Astrocyte of the cerebellum (primary cell): ENCODE measurements at places on chromosomes 1 and 21.
A peak's percentile ranks its signal among the peaks of the same experiment; 100 is the strongest.

GRCh38 chr1:172040466-172040865 is 199.2 kb downstream of the DNM3 start:
- DNase-seq: peak; percentile 38

- DNase-seq: no peak
These were observed 954.5 kb downstream of the ADGRL2 start for GRCh38 chr1:82755191-82755590.

DNA sequence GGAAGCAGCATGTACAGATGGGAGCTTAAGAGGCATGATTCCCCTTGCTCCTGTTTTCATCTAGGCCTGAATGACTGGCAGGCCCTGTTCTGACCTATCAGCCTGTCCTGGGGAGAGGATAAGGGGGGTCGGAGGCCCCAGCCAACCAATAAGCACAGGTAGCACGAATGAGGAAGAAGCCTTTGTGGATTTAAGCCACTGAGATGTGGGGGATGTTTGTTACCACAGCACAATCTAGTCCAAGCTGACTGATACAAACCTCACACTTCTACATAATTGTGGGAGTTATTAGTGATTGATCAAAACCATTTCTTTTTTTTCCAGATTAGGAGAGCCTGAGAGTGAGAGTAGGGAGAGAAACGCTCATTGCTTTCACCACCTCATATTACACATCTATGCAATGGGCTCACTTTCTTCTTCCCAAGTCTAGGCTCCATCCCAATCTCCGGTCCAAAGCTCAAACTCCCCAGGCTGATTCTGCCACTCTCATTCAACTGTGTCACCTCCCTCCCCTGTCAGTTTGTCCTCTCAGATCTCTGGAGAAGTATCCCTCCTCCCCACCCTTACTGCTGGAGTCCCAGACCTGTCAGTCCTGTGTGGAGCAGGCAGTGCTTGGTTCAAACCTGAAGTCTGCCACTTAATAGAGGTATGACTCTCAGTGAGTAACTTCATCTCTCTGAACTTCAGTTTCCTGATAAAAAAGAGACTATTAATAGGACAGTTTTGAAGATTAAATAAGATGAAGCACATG is 220.5 kb downstream of the PTPRU start:
- DNase-seq: no peak

DNA sequence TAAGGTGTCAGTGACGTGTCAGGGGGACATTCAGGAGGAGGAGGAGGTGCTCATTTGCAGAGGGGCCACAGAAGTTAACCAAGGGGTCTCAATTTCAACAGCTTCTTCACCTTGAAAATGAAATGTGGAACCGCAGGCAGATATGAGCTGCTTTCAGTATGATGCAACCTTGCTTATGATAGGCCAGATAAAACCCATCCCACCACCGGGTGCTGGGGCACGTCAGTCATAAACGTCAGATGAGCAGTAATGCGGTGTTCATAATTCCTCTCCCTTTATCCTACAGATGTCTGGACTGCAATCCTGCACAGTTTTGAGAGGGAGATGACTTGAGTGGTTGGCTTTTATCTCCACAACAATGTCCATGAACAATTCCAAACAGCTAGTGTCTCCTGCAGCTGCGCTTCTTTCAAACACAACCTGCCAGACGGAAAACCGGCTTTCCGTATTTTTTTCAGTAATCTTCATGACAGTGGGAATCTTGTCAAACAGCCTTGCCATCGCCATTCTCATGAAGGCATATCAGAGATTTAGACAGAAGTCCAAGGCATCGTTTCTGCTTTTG is 1.7 kb downstream of the PTGFR start:
- no peak for DNase-seq

DNA sequence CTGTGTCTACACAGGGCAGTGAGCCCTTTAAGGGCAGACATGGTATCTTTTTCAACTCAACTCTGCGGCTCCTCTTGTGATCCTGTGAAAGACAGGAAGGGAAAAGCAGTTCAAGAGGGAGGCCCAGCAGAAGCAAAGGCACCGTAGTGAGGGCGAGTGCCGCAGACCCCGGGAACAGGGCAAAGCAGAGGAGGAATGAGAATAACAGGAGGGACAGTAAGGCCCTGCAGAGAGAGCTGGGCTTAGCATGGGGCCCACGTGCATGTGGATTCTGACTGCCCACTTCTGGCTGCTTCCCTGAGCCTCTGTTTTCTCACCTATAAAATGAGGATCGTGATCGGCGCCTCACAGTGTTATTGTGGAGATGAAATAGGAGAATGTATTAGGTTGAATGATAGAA is 409.3 kb downstream of the PTPRU start:
- DNase-seq: no peak

- peak; percentile 42 for DNase-seq
These were observed 11.9 kb downstream of the SH2D2A start for GRCh38 chr1:156804572-156805243.

- DNase-seq: no peak
These were observed 41.1 kb downstream of the RGS21 start for GRCh38 chr1:192357924-192358323.

DNA sequence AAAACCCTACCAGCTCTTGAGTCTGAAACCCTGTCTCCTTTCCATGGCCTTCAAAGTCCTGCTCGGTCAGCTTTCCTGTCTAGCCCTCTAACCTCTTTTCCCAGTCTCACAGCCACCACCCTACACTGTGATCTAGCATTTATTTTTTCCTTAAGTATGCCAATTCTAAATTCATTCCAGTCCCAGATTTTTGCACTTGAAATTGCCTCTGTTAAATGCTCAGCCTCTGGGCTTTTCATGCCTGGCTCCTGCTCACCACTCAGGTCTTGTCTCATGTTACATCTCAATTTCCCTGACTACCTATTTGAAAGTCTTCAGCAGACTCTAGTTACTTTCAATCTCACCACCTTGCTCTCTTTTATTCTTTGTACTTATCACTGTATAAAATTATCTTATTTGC is 176.2 kb downstream of the ADGRL4 start:
- DNase-seq: no peak

GRCh38 chr1:95888941-95889390 is 655.0 kb downstream of the RWDD3 start:
- no peak for DNase-seq

DNA sequence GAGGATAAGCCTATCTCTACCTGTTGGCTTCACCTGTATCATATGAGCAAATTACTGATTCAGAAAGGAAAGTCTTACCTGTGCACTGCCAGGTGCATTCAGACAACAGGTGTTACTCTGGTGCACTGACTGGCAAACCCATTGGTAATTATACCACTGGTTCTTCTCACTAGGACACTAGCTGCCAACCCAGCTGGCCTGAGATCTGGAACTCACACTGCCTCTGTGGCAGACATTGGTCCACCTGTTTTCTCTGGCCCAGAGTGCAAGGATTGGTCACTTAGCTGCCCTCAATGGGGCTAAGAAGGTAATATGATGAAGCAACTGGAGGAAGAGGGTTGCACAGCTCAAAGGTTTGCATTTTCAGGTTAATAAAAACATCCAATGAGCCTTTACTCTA is 140.2 kb upstream of the DNAH14 start:
- no peak for DNase-seq

- DNase-seq: peak; percentile 94
These were observed 95.4 kb upstream of the USP24 start for GRCh38 chr1:55310505-55310971.

- DNase-seq: peak; percentile 78
These were observed 1.1 kb downstream of the TAGLN2 start for GRCh38 chr1:159924025-159924790.

GRCh38 chr21:32299695-32300094 is 1.0 kb downstream of the MRAP start:
- DNase-seq: no peak

DNA sequence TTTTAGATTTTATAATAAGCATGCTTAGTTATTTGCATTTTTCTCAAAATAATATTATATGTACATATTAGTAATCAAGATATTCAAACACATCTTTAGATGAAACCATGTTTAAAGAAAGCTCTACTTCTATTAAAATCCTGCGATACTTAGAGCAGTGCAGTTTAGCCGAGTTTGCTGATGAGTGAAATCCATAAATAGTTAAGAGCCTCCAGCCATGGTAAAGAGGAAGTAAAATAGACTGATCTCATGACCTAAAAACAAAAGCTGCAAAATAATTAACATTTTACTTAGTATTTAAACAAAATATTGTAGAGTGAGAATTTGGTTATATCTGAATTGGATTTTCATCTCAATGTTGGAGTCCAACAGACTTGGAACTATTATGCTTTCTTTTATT is 147.4 kb upstream of the NRIP1 start:
- no peak for DNase-seq

- no peak for DNase-seq
These were observed 113.7 kb downstream of the PTPRU start for GRCh38 chr1:29349871-29350491.

- no peak for DNase-seq
These were observed 345 bp upstream of the ALDH9A1 start for GRCh38 chr1:165698761-165699052.

GRCh38 chr1:40986956-40987355 is 7.5 kb downstream of the CTPS1 start:
- DNase-seq: no peak

DNA sequence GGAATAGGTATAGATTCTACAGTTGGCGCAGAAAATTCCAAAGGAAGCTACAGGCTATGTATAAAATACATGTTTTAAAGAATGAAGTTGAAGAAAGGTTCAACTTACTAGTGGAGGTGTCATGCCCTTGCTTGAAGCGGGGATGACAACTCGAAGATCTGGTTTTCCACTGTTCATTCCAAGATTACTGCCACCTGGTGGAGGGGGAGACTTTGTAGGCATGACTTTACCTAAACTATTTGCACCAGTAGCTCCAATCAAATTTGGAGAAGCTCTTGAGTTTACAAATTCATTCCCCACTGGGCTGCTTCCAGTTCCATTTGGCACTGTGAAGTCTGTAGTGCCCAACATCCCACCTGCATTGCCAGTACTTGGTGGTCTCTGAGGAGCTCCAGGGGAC is 81.7 kb downstream of the AXDND1 start:
- DNase-seq: no peak

DNA sequence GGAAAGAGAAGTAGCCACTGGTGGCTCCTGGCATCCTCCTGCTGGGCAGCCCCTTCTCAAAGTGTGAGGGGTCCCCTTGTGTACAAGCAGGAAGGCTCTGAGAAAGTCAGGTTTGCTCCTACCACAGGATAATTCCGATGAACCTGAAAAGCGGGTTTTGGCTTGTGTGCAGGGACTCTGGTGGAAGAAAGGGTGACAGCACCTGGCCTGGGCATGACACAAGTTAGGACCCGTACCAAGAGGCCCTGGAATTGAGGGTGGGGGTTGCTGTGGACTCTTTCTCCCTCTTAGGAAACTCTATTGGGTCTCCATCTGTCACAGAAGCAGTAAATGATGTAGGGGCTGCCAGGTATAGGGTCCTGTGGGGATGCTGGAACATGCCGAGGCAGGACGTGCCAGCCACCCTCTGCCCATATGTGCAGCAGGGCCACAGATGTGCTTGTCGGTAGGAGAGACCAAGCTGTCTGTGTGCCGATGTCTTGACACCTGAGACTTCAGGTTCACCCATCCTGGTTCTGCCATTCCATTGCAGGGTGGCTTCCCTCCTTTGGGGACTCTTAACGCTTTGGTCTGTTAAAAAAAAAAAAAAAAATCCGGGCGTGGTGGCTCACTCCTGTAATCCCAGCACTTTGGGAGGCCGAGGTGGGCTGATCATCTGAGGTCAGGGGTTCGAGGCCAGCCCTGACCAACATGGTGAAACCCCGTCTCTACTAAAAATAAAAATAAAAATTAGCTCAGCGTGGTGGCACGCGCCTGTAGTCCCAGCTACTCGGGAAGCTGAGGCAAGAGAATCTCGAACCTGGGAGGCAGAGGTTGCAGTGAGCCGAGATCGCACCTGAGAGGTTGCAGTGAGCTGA is 9.8 kb downstream of the C1orf35 start:
- DNase-seq: no peak

DNA sequence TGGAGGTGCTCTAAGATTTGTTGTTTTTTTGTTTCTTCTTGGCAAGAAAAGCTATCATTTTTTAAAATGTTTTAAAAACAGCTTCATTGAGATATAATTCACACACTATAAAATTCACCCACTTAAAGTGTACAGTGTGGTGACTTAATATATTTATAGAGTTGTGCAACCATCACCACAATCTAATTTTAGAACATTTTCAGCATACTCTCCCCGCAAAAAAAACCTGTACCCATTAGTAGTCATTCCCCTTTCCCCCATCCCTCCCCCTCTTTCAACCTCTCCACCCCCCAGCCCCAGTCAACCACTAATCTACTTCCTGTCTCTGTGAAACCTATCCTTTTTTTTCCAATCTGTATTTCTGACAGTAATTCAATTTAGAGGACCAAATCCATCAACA is 30.6 kb downstream of the ZC3H11B start:
- DNase-seq: peak; percentile 46

GRCh38 chr1:154747740-154748404 is 122.2 kb downstream of the KCNN3 start:
- DNase-seq: no peak

DNA sequence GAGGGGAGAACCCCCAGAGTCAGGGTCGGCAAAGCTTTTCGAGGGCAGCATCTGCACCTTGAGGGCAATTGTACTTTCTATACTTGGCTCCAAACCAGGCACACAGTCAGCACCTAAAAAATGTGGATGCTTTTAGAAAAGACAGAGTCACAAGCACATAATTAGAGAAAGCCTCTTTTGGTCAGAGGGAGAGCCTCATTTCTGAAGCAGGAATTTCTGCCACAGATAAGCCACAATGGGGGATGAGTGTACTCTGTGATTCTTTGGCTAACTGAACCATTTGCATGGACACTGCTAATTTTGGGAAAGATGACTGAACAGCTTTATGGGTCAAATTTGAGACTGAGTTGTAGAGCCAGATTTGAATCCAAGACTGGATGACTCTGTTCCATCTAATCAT is 635.7 kb downstream of the KIF26B start:
- DNase-seq: peak; percentile 22

DNA sequence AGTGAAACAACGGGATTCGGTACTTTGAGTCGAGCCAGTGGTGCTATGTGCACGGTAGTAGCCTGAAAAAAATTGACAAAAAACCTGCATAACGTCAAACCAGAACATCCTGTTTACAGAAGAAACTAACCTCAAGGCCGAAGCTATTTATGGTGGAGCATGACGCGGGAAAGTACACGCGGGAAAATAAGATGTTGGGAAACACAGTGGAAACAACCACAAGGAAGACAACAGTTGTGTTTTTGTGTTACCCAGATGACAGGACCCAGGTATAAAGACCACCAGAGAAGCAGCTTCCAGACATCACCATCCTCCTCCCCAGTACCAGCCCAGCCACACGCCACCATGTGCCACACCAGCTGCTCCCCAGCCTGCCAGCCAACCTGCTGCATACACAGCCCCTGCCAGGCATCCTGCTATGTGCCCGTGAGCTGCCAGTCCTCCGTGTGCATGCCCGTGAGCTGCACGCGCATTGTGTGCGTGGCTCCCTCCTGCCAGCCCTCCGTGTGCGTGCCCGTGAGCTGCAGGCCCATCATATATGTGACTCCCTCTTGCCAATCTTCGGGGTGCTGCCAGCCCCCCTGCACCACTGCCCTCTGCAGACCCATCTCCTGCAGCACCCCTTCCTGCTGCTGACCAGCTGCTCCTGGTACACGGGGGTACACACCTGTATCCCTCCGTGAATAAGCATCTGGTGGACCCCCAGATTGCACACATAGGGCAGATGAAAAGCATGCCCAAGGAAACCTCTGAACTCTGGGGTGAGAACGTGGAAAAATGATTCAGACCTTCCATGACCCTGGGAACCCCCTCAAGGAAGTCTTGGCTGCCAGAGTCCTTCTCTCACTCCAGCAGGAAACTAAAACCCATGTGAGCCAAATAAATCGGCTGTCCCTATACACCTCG is at the start of gene KRTAP12-3:
Gene KRTAP12-3 (plus strand): TSS at position 298 of the 906 bp plus-strand sequence. CDS start 48 bp downstream, at position 346.
- no peak for DNase-seq
